Stimulated activated CD4-positive, alpha-beta T cell treated with anti-CD3 and anti-CD28 coated beads, Interleukin-4, amount 100 ng/mL, for 24 hours (primary cell): ENCODE measurements at places on chromosomes 6 and 20.

GRCh38 chr20:60115451-60115850 is 157.2 kb downstream of the CDH26 start:
- DNase-seq = no peak

DNA sequence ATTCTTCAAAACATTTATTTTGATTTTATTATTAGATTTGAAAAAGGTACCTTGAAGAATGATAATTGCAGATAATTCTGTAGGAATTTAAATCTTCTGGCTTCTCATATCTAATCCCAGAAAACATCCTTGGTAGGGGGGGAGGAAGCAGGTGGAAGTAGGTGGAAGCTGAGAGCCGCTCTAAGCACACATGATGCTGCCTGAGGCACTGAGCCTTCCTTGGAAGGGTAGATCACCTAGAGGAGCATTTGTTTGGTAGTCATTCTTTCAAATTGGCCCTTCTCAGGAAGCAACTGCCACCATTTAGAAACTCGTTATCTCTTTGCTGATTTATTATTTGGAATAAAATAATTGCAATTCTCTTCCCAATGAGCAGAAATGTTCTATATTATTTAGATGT is 623.3 kb downstream of the CD109 start:
- no peak for DNase-seq

GRCh38 chr20:10079964-10080363 is 45.2 kb downstream of the ANKEF1 start:
- no peak for DNase-seq

DNA sequence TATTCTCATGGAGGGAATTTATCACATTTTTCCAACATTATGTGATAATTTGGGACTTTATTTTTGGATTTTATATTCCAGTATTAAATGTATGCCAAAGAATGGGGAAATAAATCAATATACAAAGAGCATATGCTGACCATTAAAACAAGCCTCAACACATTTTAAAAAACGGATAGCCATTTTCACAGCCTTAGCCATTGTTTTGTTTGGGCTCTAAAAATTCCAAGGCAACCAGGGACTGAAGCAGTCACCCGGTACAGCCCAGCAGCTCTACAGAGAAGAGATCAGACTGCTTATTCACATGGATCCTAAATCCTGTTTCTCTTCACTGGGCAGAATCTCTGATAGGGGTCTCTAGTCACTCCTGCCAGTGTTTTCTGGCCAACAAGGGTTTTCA is 150.2 kb upstream of the OGFRL1 start:
- DNase-seq = no peak

DNA sequence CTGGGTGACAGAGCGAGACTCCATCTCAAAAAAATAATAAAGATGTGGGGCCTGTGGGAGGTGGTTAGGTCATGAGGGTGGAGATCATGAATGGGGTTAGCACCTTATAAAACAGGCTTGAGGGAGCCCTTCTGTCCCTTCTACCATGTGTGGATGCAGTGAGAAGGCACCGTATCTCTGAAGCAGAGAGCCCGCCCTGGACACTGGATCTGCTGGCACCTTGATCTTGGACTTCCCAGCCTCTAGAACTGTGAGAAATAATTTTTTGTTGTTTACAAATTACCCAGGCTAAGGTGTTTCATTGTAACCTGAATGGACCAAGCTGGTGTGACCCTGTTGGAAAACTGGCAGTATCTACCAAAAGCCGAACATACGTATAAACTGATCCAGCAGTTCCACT is 15.7 kb upstream of the PANK2 start:
- DNase-seq = no peak
